ENCODE measurements at places on chromosomes 5 and 9.

DNA sequence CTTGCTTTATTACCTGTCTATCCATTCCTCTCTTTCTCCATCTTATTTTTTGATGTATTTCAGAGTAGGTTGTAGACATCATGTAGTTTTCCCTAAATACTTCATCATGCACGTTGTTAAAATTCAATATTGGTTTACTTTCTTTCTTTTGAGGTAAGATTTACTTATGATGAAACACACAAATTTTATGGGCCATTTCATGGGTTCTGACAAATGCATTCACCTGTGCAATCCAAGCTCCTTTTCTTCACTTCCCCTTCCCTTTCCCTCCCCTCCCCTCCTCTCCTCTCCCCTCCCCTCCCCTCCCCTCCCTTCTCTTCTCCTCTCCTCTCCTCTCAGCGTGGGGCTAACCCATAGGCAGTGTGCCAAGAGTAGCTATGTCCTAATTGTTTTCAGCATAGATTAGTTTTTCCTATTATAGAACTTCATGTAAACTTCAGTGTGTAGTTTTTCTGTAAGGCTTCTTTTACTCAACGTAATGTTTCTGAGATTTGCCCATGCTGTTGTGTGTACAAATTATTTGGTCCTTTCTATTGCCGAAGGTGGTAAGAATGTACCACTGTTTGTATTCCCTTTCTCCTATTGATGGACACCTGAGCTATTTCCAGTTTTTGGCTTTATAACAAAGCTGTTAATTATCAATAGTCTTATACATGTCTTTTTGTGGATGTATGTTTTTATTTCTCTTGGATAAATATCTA is 92.9 kb upstream of the CLINT1 start:
- DNase-seq = no peak

DNA sequence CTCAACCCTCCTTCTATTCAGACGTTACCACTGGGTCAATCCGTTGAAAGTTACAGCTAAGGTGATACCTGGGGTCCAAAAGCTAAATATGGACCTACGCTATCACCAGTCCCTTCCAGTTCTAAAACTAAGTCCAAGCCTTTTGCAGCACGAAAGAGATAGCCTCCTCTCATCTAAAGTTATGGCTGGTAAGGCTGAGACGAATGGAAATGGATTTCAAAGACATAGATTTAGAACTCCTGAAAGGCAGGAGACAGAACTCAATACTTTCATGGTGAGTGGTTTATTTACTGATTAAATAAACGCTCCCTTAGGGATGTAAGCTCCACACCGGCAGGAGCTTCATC is 751 bp upstream of the RIC1 start:
- DNase-seq = no peak

DNA sequence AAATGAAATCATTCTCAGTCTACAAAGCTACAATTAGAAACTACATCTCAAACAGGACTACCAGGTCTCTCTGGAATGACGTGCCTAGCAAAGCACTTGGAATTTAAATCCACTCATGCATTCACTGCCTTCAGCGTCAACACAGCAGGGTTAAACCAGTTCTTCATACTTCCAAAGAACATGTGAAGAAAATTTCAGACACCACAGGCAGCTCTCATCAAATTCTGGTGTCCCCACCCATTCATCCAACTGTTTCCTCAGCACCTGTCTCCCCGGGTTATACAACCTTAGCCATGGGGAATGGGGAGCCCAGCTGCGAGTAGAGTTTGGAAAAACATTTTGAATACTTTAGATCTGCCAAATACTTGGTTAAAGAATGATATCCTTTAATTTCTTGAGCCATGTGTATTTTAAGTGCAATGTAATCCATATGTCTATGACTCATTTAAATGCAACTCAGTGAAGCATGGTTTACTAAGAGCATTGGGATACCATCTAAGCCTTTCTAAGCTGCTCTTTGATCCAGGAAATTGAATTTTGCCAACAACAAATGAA is 17.5 kb downstream of the ADAM19 start:
- DNase-seq = no peak

GRCh38 chr5:154858972-154859871 is 795 bp downstream of the CNOT8 start:
- DNase-seq = no peak

DNA sequence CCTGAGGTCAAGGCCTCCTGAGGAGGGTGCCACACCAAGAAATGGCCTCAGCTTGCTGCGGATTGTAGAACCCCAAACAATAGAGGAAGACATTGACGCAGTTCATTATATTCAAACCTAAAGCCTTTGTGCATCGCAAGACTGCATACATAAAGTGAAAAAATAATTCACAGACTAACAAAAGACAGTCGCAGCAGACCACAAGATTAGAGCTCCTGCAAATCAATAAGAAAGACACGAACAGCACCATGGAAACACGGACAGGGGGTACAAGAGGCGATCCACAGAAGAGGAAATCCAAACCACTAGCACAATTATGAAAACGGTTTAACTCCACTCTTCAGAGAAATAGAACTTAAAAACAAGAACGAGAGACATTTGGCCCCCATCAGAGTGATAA is 10.0 kb upstream of the TCOF1 start:
- DNase-seq = no peak

- DNase-seq = no peak
Observed at GRCh38 chr5:120604884-120605283, 140.8 kb downstream of the PRR16 start.

DNA sequence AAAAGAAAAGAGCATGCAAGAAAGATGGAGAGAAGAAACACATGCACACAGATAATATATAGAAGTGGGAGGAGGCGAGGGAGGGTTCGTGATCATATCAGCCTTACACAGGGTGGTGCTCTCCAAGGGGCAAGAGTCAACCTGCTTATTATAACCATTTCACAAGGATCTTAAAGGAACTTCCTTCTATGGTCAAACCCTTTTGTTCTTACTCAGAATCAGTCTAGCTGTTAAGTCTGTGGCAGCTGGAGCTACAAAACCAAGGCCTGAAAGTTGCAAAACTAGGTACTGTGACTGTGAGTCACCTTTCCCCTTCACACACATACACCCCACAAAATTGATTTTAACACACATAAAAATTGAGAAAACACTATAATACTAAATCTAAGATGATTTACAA is 18.5 kb upstream of the ERMP1 start:
- no peak for DNase-seq

DNA sequence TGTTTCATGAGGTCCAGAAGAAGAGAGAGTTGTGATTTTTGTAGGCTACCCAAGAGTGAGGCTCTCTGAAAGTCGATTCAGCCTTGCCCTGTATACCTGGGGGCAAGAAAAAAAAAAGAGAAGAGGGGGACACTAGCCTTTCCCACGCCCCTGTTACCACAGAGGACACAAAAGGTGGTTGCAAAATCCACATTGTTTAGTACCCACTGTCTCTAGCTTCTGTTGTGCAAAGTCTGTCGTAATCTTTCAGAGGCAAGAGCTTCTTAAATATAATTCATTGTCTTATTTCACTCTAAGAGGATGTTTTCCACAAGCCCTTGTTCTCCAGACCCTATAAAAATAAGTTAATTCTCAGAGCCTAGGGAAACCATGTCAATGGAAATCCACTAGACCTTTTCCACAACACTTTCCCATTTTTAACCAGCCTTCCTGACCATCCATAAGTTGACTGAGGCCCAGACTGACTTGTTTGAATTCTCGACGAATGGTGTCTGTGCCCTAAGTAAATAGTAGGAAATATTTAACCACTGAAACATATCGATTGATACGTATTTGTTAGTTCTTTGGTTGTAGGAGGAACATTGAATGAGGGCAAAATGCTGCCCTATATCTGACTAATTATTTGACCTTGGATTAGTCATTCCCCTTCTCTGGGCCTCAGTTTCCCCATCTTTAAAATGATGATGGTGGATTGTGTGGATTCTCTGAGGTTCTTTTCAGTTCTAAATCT is 182.7 kb downstream of the PAPPA start:
- no peak for DNase-seq

- DNase-seq = no peak
Observed at GRCh38 chr9:33946779-33947535, 101.7 kb downstream of the UBAP2 start.

DNA sequence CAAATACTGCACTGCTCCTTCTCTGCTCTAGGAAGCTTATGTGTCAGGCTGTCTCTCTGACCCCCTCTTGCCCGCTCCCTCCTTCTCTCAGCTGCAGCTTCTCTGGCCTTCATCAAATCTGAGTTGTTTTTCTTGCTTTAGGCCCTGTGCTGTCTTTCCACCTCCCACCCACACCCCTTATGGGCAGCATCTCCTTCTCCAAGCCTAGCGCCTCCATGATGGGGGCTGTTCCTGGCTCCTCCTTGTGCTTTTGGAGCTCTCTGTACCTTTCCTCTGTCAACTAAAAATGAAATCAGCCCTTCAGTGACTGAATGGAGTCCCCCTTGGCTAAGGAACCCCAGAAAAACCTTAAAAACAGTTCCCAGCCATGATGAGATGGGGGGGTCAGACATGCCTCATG is 6.6 kb upstream of the CFAP157 start:
- DNase-seq = no peak

DNA sequence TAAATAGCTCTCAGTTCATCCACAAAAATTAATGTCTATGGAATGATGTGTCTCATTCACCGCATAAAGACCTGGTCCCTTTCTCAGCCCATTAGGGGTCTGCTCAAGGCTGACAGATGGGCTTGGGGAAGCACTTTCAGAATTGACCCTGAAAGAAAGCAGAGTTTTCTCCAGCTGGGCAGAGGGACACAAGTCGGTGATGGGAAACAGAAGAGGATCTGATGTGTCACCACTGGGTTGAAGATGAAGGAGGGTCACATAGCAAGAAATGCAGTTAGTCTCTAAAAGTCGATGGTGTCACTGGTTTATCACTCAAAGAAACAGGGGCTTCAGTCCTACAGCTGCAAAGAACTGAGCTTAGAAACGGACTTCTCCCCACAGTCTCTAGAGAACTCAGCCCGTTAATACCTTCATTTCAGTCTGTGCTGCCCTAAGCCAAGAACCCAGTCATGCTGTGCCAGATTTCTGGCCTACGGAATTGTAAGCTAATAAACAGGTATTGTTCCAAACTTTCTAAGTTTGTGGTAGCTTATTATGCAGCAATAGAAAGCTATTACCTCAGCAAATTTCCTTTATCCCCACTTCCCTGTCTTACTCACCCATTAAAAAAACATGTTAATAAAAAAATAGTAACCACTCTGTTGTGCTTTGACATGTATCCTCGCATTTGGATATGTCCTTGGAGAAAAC is 64.6 kb downstream of the ADAMTS12 start:
- no peak for DNase-seq

- no peak for DNase-seq
Observed at GRCh38 chr5:126846344-126846743, 69.4 kb downstream of the LMNB1 start.

DNA sequence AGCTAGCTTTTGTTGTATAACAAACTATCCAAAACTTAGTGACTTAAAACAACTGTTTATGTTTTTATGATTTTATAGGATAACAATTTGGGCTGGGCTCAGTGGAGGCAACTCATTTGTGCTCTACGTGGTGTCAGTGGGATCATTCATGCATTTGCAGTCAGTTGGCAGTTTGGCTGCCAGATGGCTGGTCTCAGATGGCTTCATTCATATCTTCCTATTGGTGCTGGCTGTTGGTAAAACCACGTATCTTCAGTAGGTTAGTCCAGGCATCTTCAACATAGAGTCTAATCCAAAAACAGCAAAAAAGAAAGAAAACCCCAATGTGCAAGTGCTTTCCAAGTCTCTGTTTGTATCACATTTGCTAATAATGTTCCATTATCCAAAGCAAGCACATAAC is 51.7 kb upstream of the RIC1 start:
- no peak for DNase-seq

- no peak for DNase-seq
Observed at GRCh38 chr9:8106362-8106761, 306.8 kb upstream of the DMAC1 start.

GRCh38 chr5:150181766-150182545 is 7.9 kb upstream of the SLC6A7 start:
- DNase-seq = no peak

DNA sequence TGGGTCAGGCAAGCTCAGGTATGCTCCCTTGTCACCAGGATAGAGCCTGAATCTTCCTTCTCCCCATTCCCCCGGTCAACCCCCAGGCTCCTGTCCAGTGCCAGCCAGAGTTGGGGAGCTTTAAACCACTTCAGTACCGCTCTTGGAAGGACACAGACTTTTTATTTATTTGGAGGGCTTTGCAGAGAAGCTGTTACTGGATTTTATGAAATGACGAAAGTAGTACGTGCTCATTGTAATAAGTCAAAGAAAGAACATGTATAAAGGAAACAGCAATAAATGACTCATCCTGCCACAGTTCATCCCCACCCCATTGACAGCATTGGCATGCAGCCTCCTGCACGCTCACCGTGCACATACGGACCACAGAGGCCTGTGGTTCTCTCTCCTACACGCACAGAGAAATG is 230.3 kb downstream of the AUH start:
- DNase-seq = peak; percentile 60

DNA sequence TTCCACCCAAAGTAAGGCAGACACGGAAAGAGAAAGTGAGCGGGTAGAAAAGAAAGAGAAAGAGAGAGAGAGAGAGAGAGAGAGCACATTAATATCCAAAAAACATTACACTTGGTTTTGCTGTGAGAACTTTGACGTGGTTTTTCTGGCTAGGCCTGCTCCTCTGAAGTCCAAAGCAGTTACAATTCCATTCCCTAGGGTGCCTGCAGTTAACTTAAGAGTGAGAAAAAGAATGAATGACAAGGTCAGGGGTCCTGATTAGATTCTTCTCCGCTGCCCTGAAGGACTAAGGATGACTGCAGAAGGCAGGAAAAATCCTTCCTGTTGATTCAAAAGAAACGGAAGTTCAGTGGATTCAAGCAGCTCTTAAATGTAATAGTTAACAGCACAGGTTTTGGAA is 589.8 kb downstream of the PRELID2 start:
- no peak for DNase-seq

All from skin of body (tissue), 3 donors.